ENCODE measurements at places on chromosomes 5 and 9. TPM values are rescaled to one million over a fixed set of nuclear protein-coding genes. Genes with fewer than 3 reads are reported as not detected.
A peak's percentile ranks its signal among the peaks of the same experiment; 100 is the strongest.

The IL17B gene
- total RNA-seq = 3.4 TPM

The TYRP1 gene
- total RNA-seq = not detected

The PRSS3 gene
- total RNA-seq = 1.1 TPM

The IFNK gene
- not detected for total RNA-seq

The BHMT2 gene
- total RNA-seq = 34.3 TPM

The DBH gene
- 234 TPM for total RNA-seq

The PCDHB11 gene
- total RNA-seq = 1.8 TPM

The NUTM2F gene
- not detected for total RNA-seq

The ANKRD18A gene
- 0.50 TPM for total RNA-seq

The PDCD1LG2 gene
- 5.5 TPM for total RNA-seq

The FYB1 gene
- total RNA-seq = 20.5 TPM

The PTGER4 gene
- total RNA-seq = 24.6 TPM

DNA sequence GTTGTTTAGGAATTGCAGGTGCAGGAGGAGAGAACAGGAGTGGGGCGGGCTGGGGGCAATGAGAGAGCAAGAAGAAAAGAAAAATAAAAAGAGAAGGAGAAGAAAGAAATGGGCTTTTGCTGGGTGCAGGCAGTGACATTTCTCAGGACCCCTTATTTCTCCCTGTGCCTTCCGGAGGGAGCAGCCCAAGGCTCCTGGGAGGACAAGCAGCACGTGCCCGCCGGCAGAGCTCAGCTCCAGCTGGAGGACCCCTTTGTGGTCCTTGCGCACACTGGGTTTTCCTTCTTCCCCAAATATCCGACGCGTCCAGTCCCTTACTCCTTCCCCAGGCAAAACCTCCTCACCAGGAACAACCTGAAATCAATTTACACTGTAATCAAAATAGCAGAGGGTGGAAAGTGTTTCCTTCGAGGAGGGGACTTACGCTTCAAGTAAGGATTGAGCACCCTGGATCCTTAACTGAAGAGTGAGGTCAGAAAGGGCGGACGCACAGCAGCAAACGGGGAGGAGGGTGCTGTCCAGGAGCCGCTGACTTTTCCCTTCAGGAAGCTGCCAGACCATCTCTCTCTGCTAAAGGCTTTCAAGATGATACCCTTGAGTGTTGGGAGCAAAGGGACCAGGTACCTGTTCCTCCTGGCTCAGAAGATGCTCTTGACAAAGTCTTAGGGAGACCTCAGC is 2.1 kb downstream of the BTNL9 start:
- peaks cover 3% of the 10 kb centered on the region for H3K27me3 ChIP-seq
- peak; percentile 29 for DNase-seq
- H3K4me3 ChIP-seq = no peak overlapping the region
- no peaks in the 10 kb centered on the region for H3K36me3 ChIP-seq
- H3K27ac ChIP-seq = peak overlapping the region; percentile 58

DNA sequence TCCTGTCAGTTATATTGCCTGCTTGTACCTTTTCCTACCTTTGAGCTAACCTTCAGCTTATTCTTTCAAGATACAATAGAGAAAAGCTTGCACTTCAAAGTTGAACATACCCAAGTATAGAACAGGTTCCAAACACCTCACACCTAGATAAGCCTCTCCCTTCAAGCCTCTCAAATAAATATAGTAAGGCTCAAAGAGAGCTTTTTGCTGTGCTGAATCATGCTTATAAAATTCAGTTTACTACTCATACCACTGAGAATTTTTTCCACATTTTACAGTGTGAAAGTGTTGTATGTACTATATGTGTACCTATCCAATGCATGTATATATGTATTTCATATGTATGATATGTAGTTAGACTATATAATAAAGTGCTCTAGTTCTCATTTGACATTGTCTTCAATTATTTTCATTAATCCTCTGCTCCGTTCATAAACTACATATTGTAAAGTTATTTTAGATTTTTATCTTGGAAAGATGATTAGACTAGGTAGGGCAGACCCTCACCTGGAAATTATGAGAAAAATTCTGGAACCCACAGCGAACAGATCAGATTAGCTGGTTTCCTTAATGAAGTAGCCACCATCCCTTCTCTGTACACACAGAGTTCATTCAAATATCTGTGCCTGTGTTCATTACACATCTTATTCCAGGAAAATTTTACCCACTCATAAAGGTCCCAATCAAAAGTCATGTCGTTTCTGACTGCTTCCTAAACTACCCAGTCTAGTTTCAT is 149.2 kb upstream of the RGMB start:
- DNase-seq = no peak
- no peaks in the 10 kb centered on the region for H3K27me3 ChIP-seq
- H3K4me1 ChIP-seq = no peaks in the 10 kb centered on the region
- H3K27ac ChIP-seq = no peak overlapping the region
- H3K36me3 ChIP-seq = no peaks in the 10 kb centered on the region

DNA sequence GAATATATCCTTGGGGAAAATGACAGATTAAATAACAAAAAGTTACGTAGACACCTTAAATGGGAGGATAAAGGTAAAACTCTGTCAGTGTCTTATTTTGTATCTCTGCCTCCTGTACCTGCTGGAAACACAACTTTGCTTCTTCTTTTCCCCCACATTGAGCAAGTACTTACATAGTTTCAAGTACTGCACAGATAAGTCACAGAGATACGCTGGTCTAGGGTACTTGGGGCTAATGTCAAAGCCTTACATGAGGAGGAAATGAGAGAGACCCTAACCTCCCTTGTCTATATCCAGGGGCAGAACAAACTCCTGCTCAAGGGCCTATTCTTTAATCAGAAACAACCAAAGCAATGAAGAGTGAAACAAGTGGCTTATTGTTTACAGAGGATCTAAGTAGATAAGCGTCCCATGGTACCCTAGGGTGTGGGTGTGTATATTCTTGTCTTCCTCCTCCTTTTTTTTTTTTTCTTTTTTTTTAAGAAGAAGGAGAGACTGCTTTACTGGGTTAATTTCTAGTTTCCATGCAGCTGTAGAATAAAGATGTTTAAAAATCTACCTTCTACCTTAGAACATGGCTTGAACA is 43.1 kb downstream of the ELL2 start:
- no peak for DNase-seq
- H3K36me3 ChIP-seq = no peaks in the 10 kb centered on the region
- no peaks in the 10 kb centered on the region for H3K27me3 ChIP-seq
- no peak overlapping the region for H3K4me3 ChIP-seq
- H3K27ac ChIP-seq = no peak overlapping the region
- peaks cover 14% of the 10 kb centered on the region for H3K4me1 ChIP-seq

DNA sequence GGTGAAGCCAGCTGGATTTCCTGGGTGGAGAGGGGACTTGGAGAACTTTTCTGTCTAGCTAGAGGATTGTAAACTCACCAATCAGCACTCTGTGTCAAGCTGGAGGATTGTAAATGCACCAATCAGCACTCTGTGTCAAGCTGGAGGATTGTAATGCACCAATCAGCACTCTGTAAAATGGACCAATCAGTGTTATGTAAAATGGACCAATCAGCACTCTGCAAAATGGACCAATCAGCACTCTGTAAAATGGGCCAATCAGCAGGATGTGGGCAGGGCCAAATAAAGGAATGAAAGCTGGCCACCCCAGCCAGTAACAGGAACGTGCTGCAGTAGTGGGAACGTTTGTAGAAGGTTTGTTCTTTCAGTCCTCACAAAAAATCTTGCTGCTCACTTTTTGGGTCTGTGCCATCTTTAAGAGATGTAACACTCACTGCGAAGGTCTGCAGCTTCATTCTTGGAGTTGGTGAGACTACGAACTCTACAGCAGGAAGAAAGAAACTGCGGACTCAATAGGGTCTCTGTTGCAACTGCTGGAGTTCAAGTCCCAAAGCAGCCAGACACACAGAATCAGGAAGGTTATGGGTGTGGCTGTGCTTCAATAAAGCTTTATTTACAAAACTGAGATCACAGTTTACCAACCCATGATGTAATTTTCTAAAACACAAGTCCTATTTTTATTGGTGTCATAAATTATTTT is 145.7 kb upstream of the ERCC6L2 start:
- H3K4me3 ChIP-seq = no peak overlapping the region
- H3K4me1 ChIP-seq = no peaks in the 10 kb centered on the region
- no peaks in the 10 kb centered on the region for H3K27me3 ChIP-seq

- H3K27me3 ChIP-seq = no peaks in the 10 kb centered on the region
- DNase-seq = no peak
- no peaks in the 10 kb centered on the region for H3K4me1 ChIP-seq
- no peak overlapping the region for H3K27ac ChIP-seq
- H3K36me3 ChIP-seq = no peaks in the 10 kb centered on the region
Measured at GRCh38 chr9:37555786-37556185, 20.4 kb downstream of the FBXO10 start.

GRCh38 chr9:69400470-69400869 is 75.5 kb downstream of the ENTREP1 start:
- no peak overlapping the region for H3K4me3 ChIP-seq
- H3K4me1 ChIP-seq = no peaks in the 10 kb centered on the region
- no peak for DNase-seq

GRCh38 chr9:76559286-76559685 is 100.3 kb downstream of the GCNT1 start:
- H3K4me3 ChIP-seq = no peak overlapping the region
- H3K27me3 ChIP-seq = no peaks in the 10 kb centered on the region
- H3K27ac ChIP-seq = no peak overlapping the region
- DNase-seq = no peak

- no peak for DNase-seq
- no peaks in the 10 kb centered on the region for H3K27me3 ChIP-seq
- H3K36me3 ChIP-seq = no peaks in the 10 kb centered on the region
- no peak overlapping the region for H3K27ac ChIP-seq
Measured at GRCh38 chr9:117682955-117683710, 21.1 kb upstream of the TLR4 start.

- no peak overlapping the region for H3K27ac ChIP-seq
- no peaks in the 10 kb centered on the region for H3K36me3 ChIP-seq
- no peaks in the 10 kb centered on the region for H3K27me3 ChIP-seq
- H3K4me3 ChIP-seq = no peak overlapping the region
Measured at GRCh38 chr5:13569090-13569715, 375.3 kb downstream of the DNAH5 start.

DNA sequence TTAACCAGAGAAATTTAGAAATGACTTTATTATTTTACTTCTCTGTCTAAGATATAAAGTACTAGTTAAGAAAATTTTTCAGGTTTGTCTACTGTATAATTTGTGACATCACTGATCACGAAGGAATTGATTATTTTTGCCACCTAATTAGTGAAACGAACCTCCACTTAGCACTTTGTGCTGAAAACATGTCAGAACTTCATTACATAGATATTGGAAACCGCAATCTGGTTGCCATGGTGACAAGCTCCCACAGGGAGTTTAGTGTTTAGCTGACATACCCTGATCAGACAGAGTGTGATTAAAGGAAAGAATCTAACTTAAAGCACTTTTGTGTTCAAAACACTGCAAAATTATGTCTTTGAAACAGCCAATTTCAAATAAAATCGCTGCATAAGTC is 668.4 kb upstream of the CCNG1 start:
- H3K36me3 ChIP-seq = no peaks in the 10 kb centered on the region
- H3K4me3 ChIP-seq = no peak overlapping the region
- no peak for DNase-seq

GRCh38 chr5:41270423-41271251 is 57.3 kb upstream of the C6 start:
- no peaks in the 10 kb centered on the region for H3K36me3 ChIP-seq
- H3K27me3 ChIP-seq = no peaks in the 10 kb centered on the region
- H3K4me1 ChIP-seq = no peaks in the 10 kb centered on the region
- no peak overlapping the region for H3K4me3 ChIP-seq
- H3K27ac ChIP-seq = no peak overlapping the region
- DNase-seq = peak; percentile 52

- H3K27me3 ChIP-seq = no peaks in the 10 kb centered on the region
- no peak overlapping the region for H3K27ac ChIP-seq
- no peak overlapping the region for H3K4me3 ChIP-seq
- DNase-seq = no peak
- no peaks in the 10 kb centered on the region for H3K4me1 ChIP-seq
Measured at GRCh38 chr9:7963026-7963425, 163.4 kb upstream of the DMAC1 start.

GRCh38 chr5:43312699-43313034 is 545 bp downstream of the HMGCS1 start:
- H3K36me3 ChIP-seq = no peaks in the 10 kb centered on the region
- H3K4me1 ChIP-seq = peaks cover 52% of the 10 kb centered on the region
- peak overlapping the region; percentile 86 for H3K27ac ChIP-seq
- no peaks in the 10 kb centered on the region for H3K27me3 ChIP-seq

DNA sequence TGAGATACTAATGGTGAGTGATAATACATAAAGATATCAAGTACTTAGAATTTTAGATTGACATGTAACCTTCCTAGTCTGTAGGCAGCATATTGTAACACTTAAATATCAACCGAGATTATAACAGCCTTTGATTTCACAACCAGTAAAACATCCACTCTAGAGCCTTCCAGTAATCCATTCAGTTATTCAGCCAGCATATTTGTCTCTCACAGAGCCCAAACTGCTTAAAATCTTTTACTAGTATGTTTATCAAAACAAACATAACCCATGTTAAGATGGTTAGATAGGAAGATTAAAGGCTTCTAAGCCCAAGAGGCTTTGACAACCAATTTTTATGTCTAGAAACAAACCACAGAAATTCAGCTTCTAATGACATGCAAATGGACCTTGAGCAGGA is 177.9 kb upstream of the FST start:
- no peaks in the 10 kb centered on the region for H3K27me3 ChIP-seq
- no peak overlapping the region for H3K27ac ChIP-seq
- H3K4me1 ChIP-seq = no peaks in the 10 kb centered on the region
- no peak for DNase-seq
- H3K36me3 ChIP-seq = no peaks in the 10 kb centered on the region

- no peaks in the 10 kb centered on the region for H3K36me3 ChIP-seq
- DNase-seq = no peak
- H3K27ac ChIP-seq = no peak overlapping the region
- H3K4me3 ChIP-seq = no peak overlapping the region
- H3K4me1 ChIP-seq = no peaks in the 10 kb centered on the region
Measured at GRCh38 chr5:53211799-53212198, 102.2 kb upstream of the MOCS2 start.

DNA sequence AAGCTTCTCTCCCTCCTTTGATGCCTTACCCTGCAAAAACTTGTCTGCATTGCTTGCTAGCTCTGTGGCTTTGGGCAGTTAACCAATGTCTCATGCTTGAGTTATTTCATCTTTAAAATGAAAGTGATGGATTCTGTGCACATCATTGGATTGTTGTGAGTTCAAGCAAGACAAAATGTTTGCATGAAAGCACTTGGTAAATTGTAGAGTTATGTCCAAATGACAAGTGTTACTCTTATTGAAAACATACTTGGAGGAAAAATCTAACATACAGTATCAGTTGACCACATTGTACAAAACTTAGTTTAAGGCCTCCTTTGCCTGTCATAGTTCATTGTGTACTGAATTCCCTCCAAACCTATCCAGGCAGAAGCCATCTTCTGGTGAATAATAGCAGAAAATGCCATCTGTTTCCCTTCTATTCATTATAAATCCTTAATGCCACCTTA is 30.0 kb downstream of the TGFBR1 start:
- H3K27ac ChIP-seq = no peak overlapping the region
- H3K36me3 ChIP-seq = no peaks in the 10 kb centered on the region
- no peaks in the 10 kb centered on the region for H3K4me1 ChIP-seq

DNA sequence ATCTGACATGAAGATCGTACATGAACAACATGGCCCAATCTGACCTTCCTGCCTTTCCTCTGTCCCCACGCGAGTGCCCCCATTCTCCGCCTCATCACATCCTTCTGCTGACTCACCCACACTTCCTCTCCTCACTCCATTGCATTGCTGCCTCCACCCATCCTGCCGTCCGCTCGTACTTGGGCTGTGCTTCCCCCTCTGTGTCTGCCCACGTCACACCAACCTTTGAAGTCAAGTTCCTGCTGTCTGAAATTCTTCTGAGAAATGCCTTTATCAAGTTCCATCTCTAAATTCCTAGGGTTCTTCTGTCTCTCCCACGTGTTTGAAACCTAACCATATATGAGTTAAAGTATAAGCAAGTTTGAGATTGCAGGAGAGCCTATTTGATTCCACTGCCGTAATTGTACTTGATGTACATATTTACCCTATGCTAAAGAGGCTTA is 18.0 kb upstream of the STARD4 start:
- H3K36me3 ChIP-seq = no peaks in the 10 kb centered on the region
- H3K27ac ChIP-seq = no peak overlapping the region

Data from adrenal gland (tissue), 19 donors.